HEK293T (cell line): ENCODE measurements at places on chromosomes 2 and 18.

DNA sequence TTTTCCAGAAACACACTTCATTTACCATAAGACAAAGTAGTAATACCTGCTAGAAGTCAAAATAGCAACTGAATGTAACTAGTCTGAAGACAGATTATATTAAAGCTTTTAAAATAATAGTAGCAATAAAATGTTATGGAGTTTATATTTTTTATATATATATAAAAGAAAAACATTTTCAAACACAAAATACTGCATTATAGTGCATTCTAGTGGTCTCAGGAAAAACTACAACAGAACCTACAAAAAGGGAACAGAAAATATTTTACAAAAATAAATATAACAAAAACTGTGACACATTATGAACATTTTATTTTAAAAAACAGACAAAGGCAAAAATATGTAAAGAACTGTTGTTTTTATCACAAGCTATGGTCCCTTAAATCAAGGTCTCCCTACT lies 48.0 kb downstream of the STRN start:
- no peak for DNase-seq

DNA sequence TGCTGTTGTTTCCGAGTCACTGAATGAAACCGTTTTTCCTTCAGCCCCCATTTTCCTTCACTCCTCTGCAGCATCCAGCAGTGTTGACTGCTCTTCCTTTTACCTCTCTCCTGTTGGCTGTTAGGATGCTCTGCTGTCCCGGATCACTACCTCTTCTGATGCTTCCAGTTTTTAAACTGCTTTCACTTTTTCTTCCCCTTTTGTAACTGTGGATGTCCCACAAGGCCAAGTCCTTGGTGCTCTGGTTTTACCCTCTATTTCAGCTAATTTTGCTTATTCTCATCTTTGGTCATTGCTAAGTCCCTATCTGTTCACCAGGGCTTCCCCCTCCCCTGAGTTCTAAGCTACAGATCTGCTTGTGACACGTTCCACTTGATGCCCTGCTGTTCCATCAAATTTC lies 39.4 kb upstream of the MAP4K3 start:
- DNase-seq = no peak

DNA sequence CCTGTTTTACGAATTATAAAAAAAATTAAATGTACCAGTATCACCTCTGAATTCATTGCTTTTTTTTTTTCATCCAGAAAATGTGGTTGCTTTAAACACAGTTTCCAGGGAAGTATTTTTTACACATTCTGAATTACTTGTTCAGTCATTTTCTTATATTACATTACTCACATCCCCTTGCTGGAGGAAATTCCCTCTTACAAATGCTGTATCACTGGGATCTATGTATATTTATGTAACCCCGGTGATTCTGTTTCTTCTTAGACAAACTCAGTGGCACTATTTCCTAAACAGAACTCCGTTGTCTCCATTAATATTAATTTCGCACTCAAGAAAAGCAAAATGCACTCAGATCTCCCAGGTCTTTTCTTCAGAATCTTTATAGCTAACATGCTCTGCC lies 1078.5 kb upstream of the ZEB2 start:
- no peak for DNase-seq

DNA sequence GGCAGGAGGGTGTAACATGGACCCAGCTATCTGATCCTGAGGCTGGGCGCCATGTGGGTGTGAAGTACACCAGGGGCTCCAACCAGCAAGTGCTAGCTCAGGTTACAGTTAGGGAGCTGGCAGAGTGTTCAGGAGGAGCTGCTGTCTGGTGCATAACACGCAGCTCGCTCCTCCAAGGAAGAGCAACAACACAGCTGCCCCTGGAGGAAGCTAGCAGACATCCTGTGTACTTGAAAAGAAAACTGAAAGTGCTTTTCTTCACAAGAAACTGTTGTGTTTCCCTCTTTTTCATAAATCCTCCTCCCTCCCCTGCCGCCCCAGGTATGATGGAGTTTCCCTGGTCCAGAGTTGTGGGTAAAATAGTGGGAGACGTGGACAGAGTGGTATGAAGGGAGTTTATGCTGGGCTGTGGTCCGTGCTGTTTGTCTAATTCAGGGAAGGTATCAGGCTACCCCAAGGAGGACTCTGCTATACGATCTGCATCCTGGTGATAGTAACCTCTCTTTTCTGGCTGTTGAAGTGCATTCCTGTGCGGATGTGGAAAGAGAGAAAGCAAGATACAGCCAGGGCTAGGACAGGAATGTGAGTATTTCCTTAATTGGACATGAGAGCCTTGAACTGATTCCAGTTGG lies 6.1 kb upstream of the LBH start:
- no peak for DNase-seq

DNA sequence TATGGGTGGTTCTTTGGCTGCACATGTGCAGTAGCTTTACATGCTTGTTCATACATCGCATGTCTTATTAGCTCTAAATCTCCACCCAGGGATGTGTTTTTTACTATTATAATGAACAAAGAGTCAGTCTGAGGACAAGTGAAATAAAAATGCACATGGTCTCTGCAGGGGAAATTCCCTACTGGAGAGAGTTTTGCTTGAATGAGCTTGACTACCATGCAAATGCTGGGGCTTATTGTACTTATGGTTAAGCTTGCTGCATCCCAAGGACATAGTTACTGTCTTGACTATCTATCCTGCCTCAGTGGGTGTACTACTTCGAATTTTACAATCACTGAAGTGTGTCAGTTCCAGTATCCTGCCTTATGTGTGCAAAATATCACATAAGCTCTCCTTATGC lies 362.7 kb downstream of the TDRD15 start:
- DNase-seq = no peak

GRCh38 chr2:10242451-10242850 lies 60.3 kb upstream of the HPCAL1 start:
- no peak for DNase-seq

DNA sequence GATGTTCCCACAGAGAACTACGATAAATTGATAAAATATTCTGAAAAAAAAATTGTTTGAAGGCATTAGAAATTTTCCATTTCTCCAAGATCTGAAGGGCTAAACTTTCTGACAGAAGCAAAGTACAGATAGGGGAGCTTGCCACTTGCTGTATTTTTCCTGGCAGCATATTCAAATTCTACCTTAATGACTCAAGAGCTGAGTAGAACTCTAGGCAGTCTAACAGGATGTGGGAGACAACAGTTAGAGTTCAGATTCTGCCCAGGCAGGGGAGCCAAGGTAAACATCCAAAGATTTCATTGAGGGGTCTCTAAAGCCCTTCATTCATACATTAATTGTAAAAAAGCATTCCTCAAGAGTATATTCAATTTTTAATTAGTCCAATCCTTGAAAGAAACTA lies 46.0 kb upstream of the RIT2 start:
- no peak for DNase-seq

GRCh38 chr2:214747992-214748391 lies 61.5 kb downstream of the BARD1 start:
- DNase-seq = no peak

GRCh38 chr18:22567794-22568193 lies 150.1 kb upstream of the CTAGE1 start:
- no peak for DNase-seq

GRCh38 chr2:225272173-225272572 lies 127.3 kb upstream of the NYAP2 start:
- no peak for DNase-seq

GRCh38 chr2:152598975-152599759 lies 118.1 kb downstream of the PRPF40A start:
- no peak for DNase-seq

DNA sequence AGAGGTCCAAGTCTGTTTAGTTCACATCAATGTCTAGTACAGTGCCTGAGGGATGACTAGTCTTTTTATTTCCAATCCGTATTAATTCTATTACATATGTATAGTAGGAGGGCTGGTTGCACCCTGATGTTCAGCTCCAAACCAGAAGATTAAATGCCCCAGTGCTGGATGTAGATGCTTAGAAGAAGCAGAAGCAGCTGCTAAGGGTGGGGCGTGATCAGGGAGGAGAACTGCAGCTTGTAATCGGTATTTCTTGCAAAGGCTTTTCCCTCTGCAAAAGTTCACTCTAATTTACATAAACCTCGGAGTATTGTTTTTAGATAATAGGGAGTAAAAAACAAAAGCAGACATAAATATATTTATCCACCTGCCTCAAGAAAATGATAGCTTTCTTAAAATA lies 145.3 kb upstream of the ITGA4 start:
- no peak for DNase-seq

GRCh38 chr2:98869870-98870269 lies 66.2 kb downstream of the CRACDL start:
- no peak for DNase-seq

- DNase-seq = no peak
Observed at GRCh38 chr2:100907832-100908231, 87.9 kb downstream of the NPAS2 start.

- no peak for DNase-seq
Observed at GRCh38 chr2:154961676-154962075, 263.2 kb downstream of the KCNJ3 start.

DNA sequence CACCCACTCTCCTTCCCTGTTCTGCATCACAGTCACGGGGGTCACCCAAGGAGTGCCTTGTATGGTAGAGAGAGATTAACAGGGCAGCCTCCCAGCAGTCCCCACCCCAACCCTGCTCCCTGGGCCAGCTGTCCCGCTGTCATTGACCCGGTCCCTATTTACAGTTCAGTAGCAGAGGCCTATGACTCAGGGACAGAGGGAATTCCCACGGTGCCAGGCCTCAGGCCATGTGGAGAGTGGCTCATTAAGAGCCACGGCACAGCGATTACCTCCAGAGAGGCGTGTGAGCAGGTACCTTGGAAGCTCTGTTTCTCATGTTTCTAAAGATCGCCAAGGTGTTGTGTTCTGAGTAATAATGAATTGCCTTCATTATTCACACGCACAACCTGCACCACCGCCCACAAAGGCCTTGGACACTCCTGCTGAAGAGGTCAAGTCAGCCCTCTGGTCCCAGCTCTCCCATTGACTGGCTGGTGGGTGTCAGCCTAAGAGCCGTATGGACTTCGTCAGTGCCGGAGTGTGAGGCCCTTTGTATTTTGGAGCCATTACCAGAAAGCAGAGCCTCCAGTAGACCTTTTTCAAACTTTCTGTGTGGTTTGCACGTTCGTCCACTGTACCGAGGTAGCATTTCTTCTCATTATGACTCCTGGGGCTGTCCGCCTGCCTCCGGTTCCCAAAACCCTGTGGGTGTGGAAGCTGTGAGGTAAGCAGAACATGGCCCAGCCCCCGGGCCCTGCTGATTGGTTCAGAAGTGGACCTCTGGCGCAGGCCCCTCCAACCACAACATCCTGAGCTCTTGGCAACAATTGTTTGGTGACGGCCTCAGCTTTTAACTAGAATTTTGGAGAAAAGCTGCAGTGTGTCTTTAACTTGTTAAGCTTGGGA lies 47.0 kb downstream of the SERTAD2 start:
- no peak for DNase-seq

DNA sequence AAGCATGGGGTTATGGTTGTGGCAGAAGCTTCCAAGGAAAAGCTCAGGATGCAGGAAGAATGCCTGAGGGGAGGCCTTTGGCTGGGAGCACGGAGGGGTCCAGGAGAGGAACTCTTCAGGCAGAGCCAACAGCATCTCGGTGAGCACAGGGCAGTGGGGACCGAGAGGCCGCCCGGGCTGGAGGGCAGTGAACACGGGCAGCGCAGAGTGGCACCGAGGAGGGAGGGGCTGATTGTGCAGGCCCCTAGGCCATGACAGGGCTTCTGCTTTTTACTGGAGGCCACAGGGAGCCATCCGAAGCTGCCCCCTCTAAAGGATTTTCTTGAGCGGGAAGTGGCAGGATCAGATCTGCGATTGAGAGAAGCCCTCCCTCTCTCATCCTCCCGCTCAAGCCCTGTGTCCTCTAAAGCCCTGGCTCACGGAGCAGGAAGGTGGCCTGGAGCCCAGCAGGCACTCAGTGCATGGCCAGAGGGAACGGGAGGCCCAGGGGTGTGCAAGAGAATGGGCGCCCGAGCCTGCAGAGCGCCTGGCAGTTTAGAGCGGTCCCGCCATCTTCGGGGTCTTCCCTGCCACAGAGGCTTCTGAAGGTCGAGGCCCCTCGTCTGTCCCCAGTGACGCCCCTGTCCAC lies 110.0 kb upstream of the STON1 start:
- no peak for DNase-seq

DNA sequence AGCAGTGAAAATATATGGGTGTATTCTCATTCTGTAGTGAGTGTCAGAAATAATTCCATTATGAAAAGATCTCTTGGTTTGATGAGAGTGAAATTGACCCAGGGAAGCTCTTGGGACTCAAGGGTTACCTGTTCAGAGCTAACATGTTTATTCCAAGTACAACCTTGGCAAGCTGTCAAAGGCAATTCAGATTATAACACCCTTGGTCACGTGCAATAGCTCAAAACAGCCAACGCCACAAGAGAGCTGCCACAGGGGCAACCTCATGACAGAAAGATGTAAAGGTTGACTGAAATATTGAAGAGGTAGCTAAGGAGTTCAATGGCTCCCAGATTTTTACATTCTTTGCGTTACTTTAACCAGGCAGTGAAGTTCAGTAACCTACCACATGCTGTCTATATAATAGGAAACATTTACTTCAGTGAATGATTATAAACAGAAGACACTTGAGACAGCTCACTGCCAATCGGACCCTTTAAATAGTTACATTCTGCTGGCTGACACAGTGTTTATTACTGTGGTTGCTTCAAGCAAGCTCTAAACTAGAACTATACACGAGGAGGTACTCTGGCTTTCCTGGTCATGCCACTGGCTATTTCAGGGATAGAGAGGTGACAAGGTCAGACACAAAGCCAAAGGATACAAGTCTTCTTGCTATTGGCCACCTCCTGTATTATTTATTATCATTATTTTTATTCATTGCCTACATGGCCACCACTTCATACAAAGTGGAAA lies 187.3 kb downstream of the PID1 start:
- DNase-seq = no peak

DNA sequence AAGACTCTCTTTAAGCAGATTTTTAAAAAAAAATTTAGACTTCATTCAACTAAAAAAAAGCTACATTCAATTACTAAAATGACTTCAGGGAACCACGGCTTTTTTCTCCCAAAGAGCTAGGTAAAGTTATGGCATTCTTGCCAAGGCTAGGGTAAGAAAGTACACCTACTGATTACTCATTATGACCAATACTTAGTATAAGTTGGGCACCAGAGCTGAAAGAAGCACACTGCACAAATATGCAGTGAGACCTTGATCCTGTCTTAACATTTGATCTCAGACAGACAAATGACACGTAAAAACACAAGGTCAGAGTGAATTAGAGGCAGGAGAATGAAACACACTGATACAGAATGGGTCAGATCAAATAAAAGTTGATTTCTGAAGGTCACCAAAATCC lies 88.7 kb downstream of the THADA start:
- no peak for DNase-seq

DNA sequence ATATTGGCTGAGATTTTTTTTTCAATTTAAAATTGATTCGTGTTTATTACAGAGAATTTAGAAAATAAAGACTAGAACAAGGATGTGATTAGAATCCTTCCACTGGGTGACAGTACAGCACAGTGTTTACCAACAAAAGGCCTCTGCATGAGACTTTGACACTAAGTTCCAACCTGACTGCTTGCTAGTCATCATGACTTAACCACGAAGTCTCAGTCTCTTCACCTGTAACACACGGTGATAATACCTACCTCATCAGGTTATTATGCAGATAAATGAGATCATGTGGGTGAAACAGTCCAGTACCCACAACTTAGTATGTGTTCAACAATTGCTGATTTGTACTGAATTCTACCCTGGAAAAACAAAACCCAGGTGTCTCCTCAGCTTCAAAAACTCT lies 151.2 kb downstream of the STK39 start:
- DNase-seq = no peak
